ENCODE measurements at places on chromosomes 6 and 20. TPM values are rescaled to one million over a fixed set of nuclear protein-coding genes. Genes with fewer than 3 reads are reported as not detected.

TFAP2D gene
- total RNA-seq = not detected

- no peak for DNase-seq
These were observed 78.3 kb upstream of the MMS22L start for GRCh38 chr6:97361286-97361685.

DNA sequence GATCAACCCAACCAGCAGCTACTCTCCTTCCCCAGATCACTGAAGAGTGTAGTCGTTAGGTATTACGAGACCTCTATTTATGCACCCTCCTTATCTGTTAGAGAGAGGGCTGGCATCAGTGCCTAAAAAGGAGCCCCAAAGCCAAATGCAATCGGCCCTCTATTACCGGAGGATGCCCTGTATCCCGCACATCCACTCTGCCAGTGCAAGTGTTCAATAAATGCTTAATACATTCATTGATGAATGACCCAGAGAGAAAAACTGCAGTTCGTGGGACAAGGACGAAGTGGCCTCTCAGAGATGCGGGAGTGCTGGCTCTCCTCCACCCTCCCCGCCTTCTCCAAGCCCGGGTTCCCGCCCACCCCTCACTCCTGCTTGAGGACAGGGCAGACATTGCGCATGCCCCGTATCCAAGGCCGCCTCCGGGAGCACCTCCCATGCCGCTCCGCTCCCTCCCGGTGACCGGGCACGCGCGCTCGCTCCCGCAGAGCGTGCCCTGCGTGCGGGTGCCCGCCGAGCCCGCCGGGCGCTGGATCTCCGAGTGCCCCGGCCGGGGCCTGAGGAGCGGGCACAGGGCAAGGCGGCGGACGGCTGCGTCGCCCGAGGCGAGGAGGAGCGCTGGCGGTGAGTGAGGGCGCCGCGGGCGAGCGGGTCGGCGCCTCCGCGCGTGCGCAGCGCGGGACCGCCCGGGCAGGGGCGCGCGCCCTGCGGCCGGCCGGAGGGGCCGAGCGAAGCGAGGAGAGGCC lies 27.2 kb upstream of the BTBD3 start:
- peak; percentile 95 for DNase-seq

DNA sequence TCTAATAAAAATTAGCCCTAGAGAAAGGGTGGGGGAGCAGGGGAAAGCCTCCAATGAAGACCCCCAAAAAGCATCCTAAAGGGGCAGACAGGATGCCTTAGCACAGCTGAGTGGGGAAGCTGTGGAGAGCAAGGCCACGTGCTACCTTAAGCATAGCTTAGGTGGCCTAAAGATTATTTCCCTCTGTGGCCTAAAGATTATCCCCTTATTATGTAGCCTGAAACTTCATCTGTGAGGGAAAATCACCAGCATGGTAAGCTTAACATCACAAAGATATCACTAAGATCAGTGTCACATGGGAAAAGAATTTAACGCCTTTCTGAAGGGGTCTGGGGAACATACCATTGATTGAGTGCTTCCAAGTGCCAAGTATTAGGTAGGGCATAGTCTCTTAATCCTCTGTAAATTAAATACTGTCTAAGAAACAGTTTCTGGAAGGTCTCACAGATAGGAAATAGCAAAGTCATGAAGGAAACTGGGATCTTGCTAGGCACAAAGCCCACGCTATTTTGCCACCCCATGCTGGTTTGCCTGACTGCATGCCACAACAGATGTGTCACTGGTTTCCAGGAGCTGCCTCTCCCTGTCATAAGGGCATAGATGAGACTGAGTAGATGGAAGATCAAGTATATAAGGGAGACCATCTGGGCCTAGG lies 170.0 kb downstream of the HACE1 start:
- no peak for DNase-seq

SSTR4 gene
- total RNA-seq = not detected

- DNase-seq = no peak
These were observed 1.1 kb downstream of the RNF114 start for GRCh38 chr20:49937027-49937929.

KIFC1 gene
- 9.0 TPM for total RNA-seq

DNA sequence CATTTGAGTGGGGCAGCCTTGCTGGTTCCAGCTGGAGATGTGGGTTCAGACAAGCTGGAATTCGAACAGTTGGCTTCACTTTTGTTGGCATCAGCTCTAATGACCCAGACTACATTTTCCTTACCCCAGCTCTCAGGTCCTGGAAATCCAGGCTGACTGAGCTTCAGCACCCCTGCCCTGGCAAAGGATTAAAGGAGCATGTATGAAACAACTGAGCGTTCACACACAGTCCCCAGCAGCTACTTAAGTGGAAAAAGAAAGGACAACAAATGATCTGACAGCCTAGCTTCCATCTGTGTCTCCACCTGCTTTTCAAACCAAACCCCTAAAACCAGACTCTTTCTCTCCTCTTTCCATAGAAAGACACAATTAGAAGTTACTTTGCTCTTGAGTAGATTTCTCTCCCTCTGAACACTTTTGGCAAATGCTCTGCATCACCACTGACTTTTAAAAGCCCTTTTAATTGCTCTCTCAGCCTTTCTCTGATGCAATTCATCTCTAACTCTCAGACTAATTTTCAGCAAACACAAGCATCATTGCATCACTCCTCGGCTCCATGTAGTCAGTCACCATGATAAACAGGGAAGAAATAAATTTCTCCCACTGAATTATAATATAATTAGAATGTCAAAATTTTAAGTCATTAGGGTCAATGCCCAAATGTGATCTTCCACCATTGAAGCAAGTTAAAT lies 28.1 kb downstream of the ROS1 start:
- DNase-seq = no peak

DNA sequence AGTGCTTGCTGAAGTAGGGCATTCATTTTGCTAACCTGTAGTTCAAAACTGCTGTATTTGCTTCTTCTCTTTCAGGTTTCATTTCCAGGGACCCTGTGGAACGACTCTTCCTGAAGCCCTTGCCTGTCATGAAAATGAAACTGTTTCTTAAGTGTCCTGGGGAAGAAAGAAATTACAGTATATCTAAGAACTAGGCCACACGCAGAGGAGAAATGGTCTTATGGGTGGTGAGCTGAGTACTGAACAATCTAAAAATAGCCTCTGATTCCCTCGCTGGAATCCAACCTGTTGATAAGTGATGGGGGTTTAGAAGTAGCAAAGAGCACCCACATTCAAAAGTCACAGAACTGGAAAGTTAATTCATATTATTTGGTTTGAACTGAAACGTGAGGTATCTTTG lies 3.4 kb upstream of the NOL7 start:
- DNase-seq = no peak

METTL24 gene
- total RNA-seq = 2.5 TPM

GRCh38 chr6:31075528-31075927 lies 36.8 kb downstream of the C6orf15 start:
- DNase-seq = no peak

SAMD3 gene
- not detected for total RNA-seq

- no peak for DNase-seq
These were observed 144.4 kb upstream of the EXOC2 start for GRCh38 chr6:837380-837779.

DNA sequence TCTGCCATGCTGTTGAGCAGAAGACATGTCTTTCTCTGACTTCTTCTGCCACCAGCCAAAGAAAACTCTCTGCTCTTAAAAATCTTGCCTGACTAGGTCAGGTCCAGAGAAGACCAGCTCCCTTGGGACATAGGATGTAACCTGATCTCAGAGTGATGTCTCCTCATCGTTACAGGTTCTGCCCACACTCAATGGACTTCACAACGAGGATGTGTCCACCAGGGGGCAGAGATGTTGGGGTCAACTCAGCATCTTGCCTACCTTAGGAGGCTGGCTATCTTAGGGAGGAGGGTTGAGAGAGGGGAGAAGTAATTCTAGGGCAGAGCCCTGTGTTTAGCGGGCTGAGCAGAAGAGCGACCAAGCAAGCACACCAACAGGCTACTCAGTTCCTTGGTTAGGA lies 207.6 kb upstream of the CDH4 start:
- DNase-seq = no peak

DNA sequence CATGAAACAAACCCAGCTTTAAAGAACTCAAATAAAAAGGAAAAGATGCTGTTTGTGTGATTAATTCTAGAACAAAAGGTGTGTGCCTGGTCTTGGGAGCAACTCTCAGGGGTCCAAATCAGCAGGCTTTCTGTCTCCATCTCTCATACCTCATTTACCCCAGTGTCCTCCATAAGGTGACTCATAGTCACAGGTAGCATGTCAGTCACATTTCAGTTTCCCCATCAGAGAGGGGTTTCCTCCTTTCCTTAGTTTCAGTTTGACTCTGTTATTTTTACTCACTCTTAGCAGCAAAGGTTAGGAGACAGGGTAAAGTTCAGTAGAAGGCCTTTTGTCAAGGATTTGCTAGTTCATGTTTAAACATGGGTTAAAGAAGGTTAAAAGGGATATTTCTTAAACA lies 46.2 kb downstream of the OGFRL1 start:
- no peak for DNase-seq

DNA sequence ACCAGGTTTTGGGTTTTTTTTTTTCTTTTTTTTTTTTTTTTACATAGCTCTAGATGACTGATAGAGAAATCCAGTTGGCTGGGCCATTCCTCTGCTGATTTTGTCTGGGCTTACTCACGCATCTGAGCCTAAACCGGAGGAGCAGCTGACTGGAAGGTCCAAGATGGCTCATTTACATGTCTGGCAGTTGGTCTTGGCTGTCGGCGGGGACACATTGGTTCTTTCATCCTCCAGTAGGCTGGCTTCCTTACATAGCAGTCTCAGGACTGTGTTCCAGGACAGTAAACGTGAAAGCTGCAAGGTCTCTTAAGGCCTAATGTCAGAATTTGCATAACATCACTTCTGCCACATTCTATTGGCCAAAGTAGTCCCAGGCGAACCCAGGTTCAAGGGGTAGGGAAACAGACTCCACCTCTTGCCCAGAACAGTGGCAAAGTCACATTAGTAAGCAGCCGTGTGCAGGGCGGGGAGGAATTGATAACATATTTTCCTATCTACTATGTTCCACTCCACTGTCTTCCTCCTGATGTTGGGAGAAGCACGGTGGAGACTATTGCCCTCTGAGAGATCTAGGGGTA lies 87.0 kb downstream of the CDH22 start:
- no peak for DNase-seq

DNA sequence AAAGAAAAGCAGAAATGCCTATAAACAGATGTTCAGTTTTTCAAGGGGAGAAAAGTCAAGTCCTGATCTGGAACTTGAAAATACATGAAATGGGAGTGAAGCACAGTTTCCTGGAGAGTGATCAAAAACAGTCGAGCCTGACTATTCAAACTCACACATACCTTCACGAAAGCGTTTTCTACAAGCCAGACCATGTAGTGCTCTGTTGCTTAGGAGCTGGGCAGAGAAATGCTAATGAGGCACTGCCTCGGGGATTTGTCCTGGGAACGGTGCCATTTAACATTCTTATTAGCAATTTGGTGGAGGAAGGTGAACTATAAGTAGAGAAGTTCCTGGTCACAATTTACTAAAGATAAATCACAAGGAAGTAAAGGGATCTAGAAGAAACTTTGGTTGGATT lies 5.9 kb downstream of the NHSL1 start:
- DNase-seq = peak; percentile 73

DNA sequence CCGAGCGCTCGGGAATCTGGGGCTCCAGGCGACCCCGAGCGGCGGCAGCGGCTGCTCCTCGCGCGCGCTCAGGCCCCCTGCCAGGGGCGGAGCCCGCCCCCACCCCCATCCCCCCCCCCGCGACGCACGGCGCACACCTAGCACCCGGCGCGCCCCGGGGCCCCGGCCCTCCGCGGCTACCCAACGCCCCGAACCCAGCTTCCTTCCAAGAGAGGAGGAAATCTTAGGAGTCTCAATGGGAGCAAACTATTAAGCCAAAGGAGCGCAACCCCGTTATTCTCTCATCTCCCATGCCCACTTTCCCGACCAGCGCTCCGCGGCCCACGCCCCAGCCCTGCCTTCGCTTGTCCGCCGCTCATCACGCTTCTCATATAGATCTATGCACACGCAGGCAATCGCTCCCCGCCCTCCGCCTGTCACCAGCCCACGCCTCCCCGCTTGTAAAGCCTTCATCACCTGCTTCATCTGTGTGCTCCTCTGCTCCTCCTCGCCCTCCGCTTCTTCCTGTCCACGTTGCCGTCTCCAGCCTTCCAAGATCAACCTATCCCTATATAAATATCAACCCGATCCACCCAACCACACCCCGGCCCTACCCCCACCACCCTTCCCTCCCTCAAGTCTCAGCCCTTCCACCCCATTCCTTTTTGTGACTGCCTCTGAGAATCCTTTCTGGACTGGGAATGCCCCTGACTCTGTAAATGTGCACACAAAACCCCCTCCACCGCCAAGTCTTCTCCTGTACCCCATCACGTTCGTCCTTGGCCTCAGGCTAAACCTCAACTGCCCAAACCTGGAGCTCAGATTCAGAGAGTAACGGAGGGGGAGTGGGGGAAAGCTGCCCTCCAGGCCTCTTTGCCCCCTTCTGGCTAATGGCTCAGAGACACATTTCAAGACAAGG lies at the start of gene DLK2:
Gene DLK2, minus strand, starts transcription at position 18 of the 898 bp plus-strand sequence. CDS start 723 bp downstream, outside the sequence.
- DNase-seq = no peak

- no peak for DNase-seq
These were observed 92.1 kb upstream of the EEF1E1 start for GRCh38 chr6:8194490-8194889.

DNA sequence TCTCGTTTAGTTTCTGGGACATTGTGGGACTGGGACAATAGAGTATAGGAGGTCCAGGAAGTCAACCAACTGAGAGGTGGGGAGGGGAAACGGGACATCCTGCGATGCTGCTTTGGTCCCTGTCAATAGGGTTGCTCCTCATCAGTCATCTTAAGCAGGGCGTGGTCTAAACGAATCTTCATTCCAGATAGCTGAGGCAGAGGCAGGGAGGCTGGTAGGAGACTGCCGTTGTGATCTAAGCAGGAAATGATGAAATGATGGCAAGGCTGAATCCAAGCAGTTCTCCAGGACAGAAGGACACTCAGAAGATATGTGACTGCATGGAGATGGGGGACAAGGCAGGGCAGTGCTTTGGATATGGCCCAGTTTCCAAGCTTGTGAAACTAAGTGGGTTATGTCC lies 953.4 kb downstream of the KIF16B start:
- DNase-seq = no peak

DNA sequence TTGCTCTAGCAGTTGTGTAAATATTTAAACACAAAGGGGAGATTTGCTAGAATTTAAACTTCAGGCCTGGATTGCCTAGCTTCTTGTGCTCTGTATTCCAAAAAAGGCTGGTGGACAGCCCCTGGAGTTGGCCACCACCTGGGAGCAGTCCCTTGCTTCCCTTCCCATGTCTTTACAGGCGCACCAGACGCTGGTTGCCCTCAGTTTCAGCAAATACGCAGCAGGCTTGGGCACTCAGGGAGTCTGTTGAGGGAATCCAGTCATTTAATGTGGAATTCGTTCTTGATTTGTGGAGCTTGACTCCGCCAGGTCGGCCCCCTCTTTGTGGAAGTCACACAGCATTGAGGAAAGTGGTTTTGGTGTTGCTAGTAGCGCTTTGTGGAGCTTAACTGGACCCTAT lies 156.8 kb downstream of the DTNBP1 start:
- peak; percentile 77 for DNase-seq

GRCh38 chr6:33161354-33162331 lies 30.6 kb downstream of the COL11A2 start:
- peak; percentile 63 for DNase-seq

- no peak for DNase-seq
These were observed 47.3 kb downstream of the HIVEP2 start for GRCh38 chr6:142897659-142898058.

- no peak for DNase-seq
These were observed 243.7 kb downstream of the ALDH8A1 start for GRCh38 chr6:134706153-134706552.

- no peak for DNase-seq
These were observed 15.0 kb upstream of the PMEPA1 start for GRCh38 chr20:57724610-57725405.
